ENCODE measurements at places on chromosomes 2 and 18.

GRCh38 chr2:11805024-11805423, 58.6 kb downstream of the LPIN1 start:
- DNase-seq, result no peak

DNA sequence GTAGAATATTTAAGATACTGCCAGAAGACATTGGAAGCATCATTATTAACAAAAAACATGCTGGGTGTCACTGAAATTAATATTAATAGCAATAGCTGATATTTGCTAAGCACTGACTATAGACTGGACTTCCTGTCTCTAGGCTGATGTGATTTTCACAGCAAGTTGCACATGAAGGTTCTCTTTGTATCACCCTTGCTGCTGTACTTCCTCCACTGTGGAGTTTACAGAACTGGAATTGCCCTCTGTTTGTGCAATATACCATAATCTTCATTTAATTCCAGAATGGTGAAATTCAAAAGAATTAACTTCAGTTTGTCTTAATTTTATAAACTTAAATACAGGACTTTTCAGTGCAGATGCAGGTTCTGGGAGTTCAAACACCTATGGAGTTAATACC, 585.1 kb downstream of the RNF144A start:
- DNase-seq, result no peak

DNA sequence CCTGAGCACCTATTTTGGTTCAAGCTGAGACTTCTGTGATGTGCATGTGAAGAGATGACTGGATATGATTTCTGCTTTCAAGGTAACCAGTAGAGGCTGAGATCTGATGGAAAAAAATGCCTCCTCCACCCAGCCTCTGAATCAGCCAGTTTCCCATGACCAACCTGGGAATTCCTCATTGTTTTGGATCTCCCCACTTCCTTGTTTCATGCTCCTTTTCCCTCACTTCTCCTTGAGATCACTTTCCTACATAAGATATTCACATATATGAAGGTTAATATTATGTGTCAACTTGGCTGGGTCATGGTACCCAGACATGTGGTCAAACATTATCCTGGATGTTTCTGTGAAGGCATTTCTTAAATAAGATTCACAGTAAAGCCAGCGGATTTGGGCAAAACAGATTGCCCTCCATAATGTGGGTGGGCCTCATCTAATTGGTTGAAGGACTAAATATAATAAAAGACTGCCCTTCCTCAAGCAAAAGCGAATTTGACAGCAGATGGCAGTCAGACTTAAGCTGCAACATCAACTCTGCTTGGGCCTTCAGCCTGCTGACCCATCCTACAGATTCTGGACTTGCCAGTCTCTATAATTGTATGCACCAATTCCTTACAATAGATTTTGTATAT, 379.4 kb downstream of the TNS1 start:
- no peak for DNase-seq

- no peak for DNase-seq
These were observed 18.8 kb upstream of the MREG start for GRCh38 chr2:216031960-216032689.

GRCh38 chr2:138238908-138239307, 262.7 kb upstream of the SPOPL start:
- DNase-seq, result no peak

GRCh38 chr18:36120297-36120696, 8.8 kb downstream of the SLC39A6 start:
- no peak for DNase-seq

DNA sequence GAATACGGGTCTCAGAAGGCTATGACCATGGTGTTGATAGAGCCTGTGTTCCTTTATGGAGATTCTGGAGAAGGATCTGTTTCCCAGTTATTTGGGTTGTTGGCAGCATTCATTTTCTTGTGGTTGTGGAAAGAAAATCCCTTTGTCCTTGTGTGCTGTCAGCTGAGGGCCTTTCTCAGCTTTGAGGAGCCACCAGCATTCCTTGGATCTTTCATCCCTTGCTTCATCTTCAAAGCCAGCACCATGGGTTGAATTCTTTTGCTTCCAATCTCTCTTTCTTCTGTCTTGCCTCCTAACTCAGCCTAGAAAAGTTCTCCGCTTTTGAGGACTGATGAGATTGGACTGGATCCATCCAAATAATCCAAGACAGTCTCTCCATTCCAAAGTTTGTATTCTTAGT, 103.2 kb upstream of the MMADHC start:
- DNase-seq, result no peak

Data from stimulated activated CD8-positive, alpha-beta memory T cell treated with anti-CD3 and anti-CD28 coated beads, Interleukin-15, amount 100 ng/mL, for 24 hours (primary cell).